ENCODE measurements at places on chromosomes 6 and 20. TPM values are rescaled to one million over a fixed set of nuclear protein-coding genes. Genes with fewer than 3 reads are reported as not detected.
A peak's percentile ranks its signal among the peaks of the same experiment; 100 is the strongest.

DNA sequence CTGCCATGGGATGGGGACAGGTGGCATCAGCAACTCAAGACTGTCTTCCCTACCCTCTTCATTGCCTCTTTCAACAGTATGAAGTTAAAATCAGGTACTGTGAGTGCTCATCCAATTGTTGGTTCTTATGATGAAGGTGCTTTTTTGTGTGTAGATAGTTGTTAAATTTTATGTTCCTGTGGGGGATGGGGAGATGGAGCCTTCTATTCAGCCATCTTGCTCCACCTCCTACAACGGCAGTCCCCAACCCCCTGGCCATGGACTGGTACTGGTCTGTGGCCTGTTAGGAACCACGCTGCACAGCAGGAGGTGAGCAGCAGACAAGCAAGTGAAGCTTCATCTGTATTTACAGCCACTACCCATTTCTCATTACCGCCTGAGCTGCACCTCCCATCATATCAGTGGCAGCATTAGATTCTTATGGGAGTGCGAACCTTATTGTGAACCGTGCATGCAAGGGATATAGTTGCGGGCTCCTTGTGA is 47.8 kb upstream of the TOP1 start:
- DNase-seq = no peak

DNA sequence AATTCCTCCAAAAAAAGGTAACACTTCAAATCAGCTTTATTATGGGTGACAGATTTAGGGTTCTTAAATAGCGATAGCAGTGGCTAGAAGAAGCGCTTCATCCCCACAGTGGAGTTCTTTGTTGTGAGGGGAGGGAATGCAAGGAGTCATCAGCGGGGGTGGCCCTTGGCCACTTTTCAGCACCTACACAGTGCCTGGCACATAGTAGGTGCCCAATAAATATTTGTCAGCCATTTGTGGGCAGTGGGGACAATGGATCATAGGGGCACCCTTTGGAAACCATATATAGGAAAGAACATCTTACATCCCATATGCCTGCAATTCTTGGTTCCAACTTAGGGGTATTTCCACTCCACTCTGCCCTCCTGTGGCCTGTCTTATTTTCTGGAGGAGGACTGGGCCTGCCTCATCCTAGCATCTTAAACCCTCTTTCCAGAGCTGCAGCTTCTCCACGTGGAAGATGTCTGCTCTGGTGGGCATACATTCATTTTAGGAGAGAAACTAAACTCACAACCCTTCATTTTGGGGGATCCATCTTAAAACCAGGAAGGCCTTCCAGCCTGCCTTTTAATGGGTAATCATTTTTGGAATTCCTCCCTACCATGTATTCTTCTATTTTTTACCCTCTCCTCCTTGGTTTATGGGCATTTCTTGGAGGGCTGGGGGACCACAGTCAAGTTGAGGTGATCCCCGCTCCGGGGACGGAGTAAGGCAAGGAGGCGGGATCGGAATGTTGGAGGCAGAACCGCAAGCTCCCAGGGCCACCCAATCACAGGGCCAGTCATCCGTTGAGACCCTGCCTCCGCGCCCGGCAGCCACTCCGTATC is 2.6 kb upstream of the GPSM3 start:
- DNase-seq = no peak

DNA sequence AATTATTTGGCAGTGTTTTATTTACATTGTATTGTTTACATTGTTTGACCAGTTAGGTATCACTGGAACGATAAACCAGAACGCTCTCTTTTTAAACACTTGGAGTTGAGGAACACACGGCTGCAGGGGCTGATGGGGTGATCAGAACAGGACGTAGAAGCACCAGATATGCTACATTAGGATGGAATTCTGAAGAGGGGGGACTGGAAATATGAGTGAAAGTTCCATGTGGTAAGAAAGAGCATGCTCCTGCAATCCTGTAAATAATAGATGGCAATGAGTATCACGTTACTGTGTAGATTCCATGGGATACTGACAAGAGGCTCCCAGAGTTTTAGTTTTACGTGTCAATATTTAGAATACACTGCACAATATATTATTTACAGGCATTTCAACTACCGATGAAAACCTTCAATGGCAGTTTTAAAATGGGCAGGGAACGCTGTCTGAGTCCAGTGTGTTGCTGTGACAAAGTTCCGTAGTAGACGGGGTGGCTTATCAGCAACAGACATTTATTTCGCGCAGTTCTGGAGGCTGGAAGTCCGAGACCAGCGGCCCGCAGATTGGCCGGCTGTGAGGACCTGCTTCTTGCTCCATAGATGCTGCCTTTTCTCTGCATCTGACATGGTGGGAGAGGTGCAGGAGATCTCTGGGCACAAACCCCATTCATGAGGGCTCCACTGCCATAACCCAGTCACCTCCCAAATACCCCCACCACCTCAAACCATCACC is 43.1 kb downstream of the SYNJ2 start:
- no peak for DNase-seq

- peak; percentile 70 for DNase-seq
Measured at GRCh38 chr20:45373353-45374100, 4.6 kb downstream of the TP53TG5 start.

DNA sequence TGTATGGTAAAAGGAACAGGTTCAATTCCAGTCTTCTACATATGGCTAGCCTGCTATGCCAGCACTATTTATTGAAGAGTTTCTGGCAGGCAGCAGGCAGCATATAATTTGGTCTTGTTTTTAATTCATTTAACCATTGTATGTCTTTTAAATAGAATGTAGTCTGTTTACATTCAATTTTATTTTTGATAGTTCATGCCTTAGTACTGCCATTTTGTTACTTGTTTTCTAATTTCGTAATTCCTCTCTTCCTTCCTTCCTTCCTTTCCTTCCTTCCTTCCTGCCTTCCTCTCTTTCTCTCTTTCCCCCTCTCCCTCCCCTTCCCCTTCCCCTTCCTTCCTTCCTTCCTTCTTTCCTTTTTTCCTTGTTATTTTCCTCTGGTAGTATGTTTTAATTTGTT is 17.6 kb upstream of the OR2J2 start:
- DNase-seq = no peak

The ARMH2 gene
- polyA plus RNA-seq = not detected

DNA sequence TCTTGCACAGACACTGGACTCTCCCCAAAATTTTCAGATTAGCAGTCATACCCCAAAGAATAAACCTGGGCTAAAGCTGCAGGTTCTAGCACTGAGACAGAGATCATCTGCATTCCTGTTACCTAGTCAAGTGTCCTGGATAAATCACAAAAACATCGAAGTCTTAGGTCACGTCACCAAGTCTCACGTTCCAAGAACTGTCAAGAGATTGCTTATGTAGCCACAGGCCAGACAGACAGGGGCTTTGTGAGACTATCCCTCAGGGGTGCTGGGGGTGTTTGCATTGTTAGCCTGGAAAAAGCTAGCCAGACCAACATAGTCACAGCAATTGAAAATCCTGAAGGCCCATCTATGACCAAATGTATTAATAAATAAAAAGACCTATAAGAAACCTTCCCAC is 243.1 kb upstream of the PREP start:
- no peak for DNase-seq

GRCh38 chr6:155143029-155143577 is 120.7 kb upstream of the CLDN20 start:
- DNase-seq = no peak

The SCUBE3 gene
- polyA plus RNA-seq = 0.80 TPM

The L3MBTL3 gene
- polyA plus RNA-seq = 3.7 TPM

DNA sequence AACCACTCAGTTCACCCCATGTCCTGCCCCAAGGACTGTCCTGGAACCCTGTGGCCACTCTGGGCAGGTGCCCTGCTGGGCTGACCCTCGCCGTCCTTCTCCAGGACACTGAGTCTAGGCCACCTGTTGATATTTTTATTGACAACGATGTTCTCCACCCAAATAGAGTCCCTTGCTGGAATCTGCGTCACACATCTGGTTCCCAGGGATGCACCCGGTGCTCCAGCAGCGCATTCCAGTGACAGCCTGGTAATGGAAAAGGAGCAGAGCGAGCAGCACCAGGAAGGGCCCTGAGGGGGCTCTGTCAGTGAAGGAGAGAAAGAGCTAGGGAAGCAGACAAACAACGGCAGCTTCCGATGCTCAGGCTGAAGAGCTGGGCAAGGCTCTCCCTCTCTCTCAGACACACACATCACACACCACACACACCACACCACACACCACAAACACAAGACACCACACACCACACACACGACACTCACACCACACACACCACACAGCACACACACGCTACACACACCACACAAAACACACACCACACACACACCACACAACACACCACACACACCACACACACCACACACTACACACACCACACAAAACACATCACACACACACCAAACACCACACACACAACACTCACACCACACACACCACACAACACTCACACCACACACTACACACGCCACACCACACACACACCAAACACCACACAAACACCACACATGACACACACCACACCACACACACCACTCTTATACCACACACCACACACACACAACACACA is 117.9 kb upstream of the THBS2 start:
- DNase-seq = no peak

GRCh38 chr6:121187833-121188200 is 146.5 kb downstream of the TBC1D32 start:
- DNase-seq = no peak

DNA sequence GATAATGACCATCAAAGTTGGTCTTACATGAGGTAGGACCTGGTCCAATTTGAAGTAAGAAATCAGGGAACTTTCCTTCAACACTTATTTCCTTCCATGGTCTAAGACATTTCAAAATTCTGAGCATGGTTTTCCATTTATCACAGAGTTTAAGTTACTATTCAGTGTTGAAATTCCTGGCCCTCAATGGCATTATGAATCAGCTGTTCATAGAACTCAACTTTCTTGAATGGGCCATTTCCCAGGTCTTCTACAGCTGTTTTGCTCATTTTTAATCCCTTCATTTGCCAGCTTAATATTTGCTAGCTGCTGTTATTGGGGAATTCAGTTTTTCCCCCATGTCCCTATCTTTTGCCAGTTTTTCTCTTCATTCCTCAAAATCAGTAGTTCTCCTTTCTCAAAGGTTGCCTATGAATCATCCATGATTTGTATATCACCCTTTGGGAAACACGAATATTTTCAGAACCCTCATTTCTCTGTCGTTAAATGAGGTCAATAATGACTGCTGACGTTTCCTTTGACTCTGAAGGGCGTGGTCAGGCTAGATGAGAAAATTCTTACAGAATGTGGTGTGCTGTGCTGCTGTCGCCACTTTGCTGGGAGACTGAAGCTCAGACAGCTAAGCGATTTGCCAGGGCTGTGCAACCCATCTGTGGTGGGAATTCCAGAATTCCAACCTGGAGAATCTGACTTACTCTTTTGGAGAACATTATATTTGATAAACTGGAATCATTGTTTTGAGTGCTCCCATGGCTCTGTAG is 216.5 kb upstream of the FLRT3 start:
- no peak for DNase-seq

DNA sequence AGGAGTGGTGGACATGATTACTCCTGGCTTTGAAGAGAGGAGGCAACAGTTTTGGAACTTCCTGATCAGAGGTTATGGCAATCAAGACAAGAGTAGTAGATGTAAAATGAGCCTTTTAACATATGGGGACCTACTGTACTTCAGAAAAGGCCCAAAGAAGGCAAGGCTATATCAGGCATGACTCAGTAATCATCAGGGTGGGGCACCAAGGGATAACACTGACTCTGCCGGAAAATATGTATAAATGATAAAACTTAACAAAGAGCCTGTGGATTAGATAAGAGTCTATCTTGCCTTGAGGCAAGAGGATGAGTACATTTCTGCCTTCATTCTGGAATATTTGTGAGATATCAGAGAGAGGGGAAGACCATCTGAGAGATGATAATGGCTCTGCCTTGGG is 1389.9 kb upstream of the MAP3K7 start:
- DNase-seq = no peak

- DNase-seq = no peak
Measured at GRCh38 chr6:94323853-94324252, 904.5 kb upstream of the EPHA7 start.

GRCh38 chr6:143337201-143337949 is 113.1 kb downstream of the ADAT2 start:
- DNase-seq = peak; percentile 98

DNA sequence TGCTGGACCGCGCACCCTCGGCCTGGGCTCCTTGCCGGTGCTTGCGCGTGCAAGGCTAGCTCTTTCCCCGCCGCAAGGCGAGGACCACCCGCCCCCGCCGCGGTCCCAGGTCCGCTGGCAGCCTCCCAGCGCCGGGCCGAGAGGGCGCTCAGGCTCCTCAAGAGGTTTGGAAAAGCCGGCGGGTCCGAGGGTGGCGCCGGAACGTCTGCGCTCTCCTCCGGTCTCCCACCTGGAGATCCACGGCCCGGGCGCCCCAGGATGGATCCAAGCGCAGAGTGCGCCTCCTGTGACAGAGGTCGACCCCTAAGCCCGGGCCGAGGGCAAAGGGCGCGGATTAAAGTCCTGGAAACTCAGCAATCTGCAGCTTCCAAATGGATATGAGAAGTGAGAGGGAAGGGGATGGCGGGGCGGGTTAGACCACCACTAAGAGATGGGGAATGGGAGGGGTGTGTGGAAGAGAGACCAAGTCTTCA is 575 bp upstream of the MICAL1 start:
- no peak for DNase-seq

The SPDEF gene
- polyA plus RNA-seq = 0.30 TPM

The ACTL10 gene
- 0.20 TPM for polyA plus RNA-seq

GRCh38 chr6:21182589-21182988 is 411.0 kb upstream of the SOX4 start:
- no peak for DNase-seq

- DNase-seq = no peak
Measured at GRCh38 chr6:32131439-32131948, 1.4 kb upstream of the FKBPL start.

GRCh38 chr6:73560853-73561407 is 40.1 kb upstream of the EEF1A1 start:
- no peak for DNase-seq
